ENCODE measurements at places on chromosomes 11 and 22.

GRCh38 chr11:114188851-114189570, 107.2 kb upstream of the NNMT start:
- no peak for DNase-seq

GRCh38 chr11:63564056-63564774, 1.0 kb upstream of the PLAAT2 start:
- no peak for DNase-seq

GRCh38 chr22:49670456-49671330, 157.0 kb downstream of the BRD1 start:
- no peak for DNase-seq

DNA sequence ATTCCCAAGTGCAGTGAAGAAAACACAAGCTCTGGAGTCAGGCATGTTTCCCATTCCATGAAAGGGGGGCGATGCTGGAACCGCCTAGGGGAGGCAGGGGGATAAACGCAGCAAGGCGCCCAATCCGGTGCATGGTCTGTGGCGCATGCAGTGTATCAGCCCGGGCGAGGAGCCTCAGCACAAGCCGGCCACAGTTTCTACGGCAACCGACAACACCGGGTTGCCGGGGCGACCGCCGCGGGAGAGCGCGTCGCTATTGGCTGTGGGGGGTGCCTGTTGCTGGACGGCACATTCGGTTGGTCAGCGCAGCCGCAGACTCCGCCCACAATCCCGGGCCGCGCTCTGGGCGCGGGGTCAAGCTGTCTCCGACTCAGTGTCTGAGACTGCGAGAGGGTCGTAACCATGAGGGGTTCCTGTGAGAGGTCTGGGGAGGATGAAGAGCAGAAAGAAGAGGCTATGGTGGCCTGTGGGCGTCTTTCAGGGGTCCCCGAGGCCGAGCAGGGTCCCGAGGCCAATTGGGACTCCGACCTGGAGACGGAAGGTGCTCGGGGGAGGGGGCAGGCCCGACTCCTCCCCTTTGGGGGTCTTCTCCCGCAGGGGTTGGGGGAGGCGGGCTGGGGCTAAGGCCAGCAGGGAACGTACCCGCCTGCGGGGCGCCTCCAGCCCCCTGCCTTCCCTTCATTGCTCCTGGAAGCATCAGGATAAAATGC, at the start of gene LRRC74B:
LRRC74B (plus strand) TSS at position 362 of the 710 bp plus-strand sequence; CDS start at position 403, 41 bp downstream.
- DNase-seq = peak; percentile 75

DNA sequence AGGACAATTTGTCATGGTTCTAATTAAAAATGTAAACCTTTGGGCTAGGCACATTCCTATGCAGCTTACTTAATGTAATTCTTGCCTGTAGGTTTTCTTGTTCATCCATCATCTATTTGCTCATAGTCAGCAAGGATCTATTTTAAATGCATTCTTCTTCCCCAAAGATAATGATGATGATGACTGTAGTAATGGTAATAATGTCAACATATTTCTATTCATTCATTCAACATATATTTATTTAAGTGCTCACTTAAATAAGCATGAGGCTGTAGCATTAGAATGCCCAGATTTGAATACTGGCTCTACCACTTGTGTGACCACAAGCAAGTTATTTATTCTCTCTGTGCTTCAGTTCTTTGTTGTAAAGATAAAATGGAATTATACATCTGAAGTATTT, 169.6 kb upstream of the SYN3 start:
- DNase-seq = no peak

GRCh38 chr11:127252321-127252720, 251.8 kb upstream of the KIRREL3 start:
- no peak for DNase-seq

GRCh38 chr22:46162771-46163556, 12.6 kb downstream of the PPARA start:
- no peak for DNase-seq

DNA sequence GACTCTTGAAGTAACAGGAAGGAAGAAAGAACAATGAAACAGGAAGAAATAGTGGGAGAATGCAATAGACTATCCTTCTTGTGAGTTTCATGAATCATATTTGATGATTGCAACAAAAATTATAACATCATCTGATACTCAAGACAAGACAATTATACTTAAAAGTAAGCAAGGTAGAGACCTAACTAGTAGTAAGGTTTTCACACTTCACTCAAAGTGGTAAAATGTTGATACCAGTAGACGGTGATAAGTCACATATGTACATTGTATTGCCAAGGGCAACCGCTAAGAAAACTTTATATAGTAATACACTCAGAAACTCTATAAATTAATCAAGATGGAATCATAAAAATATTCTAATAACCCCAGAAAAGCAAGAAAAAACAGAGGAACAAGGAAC, 107.8 kb downstream of the CYP2R1 start:
- no peak for DNase-seq

DNA sequence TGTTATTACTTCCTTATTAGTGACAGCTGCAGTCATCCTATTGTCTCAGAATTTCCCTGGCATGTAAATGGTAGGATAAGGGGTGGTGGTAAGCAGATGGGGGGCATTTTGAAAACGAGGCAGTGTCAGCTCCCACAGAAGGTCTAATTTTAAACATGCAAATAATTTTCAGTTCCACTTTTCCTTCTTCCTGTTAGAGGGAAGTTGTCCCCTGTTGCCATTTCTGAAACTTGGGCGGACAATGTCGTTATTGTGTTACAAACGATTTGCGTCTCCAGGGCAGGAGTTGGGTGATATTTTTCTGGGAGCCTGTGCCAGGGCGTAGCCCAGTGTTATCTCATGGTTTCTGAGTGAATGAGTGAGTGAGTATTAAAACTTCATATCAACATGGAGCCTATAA, 7.4 kb downstream of the PTPRJ start:
- no peak for DNase-seq

DNA sequence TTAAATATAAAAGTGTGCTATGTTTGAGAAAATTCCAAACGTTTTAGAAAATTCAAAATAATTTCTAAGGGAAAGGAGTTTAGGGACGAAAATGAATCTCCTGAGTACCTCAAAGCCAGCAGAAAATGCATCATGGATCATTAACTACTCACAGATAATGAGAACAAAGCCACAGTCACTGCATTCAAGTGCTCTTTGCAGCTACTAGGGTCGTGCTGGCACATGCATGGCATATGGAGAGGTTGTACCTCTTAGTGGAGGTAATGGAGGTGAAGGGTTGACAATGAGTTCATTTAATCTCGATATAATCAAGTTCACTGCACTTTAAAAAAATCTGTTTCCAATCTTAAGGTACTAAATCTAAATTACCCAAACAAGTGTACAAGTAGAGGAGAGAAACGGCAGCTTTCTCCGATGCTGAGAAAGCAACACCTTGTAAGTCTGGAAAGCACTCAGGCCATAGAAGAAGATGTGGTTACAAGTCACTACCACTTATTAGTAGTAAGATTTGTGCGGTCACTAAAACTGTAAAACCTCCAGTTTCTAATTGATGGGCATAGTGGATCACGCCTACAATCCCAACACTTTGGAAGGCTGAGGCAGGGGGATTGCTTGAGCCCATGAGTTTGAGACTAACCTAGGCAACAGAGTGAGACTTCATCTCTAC, 261.1 kb upstream of the ANO3 start:
- no peak for DNase-seq

DNA sequence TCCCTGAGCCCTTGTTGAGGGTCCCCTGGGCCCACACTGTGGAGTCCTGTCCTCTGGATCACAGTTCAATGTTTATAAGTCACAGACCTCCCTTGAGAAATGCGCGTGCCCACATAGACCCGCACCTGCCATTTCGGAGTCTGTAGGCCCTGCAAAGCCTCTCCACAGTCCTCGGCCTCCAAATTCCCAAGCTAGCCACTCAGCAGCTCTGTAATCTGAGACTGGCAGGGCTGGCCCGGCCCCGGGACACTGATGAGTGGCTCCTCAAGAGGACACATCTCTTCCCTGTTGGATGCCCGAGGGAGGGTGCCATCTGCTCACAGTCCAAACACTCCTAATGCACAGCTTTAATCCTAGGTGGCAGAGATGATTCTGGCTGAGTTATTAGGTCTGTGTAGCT, 39.1 kb downstream of the B3GAT1 start:
- no peak for DNase-seq

DNA sequence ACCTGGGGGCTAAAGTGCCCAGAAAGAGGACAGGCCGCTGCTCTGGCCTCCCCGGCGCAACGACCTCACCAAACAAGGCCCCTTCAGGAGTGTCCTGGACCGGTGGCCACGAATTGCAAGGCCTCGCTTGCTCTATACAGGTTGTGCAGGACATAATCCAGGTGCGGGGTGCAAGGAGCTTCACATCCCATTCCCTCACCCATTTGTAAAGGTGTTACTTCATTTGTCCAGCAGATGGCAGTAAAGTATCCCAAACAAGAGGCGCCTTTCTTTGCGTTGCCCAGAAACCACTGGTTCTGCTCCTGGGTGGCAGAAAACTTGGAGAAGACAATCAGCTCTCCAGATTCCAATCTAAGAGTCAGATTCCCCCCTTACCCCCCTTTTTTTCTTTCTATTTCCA, 35.9 kb upstream of the PRDM11 start:
- DNase-seq = peak; percentile 65

DNA sequence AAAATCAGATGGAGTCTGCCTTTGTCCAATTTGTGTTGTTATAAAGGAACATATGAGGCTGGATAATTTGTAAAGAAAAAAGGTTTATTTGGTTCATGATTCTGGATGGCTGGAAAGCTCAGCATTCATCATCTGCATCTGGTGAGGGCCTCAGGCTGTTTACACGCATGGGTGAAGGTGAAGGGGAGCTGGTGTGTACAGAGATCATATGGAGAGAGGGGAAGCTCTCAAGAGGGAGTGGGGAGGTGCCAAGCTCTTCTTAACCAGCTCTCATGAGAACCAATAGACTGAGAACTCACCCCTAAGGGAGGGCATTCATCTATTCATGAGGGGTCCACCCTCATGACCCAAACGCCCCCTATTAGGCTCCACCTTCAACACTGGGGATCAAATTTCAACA, 40.0 kb downstream of the NEU3 start:
- no peak for DNase-seq

- DNase-seq = no peak
These were observed 8.2 kb downstream of the ZNF70 start for GRCh38 chr22:23742505-23743264.

- DNase-seq = no peak
These were observed 54.1 kb upstream of the SOX6 start for GRCh38 chr11:16410479-16410878.

- no peak for DNase-seq
These were observed 12.5 kb downstream of the PRR5L start for GRCh38 chr11:36308577-36308976.

DNA sequence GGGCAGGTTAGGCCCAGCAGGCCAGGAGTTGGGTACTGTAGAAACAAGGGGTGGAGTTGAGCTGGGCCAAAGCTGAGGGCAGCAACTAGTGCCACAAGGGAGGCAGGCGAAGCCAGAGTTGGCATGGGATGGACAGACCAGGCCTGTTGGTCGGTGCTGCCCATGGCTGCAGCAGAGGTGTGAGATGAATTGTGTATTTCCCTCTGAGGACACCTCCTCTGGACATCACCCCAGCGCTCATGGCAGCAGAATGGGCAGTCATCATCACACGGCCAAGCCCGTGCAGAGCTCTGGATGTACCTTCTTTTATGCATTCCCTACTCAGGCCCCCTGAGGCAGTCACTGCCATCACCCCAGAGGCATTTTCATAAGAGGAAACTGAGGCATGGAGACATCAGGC, 20.3 kb downstream of the TAB1 start:
- DNase-seq = no peak
